ENCODE measurements at places on chromosomes 2 and 18. TPM values are rescaled to one million over a fixed set of nuclear protein-coding genes. Genes with fewer than 3 reads are reported as not detected.
A peak's percentile ranks its signal among the peaks of the same experiment; 100 is the strongest.

GRCh38 chr18:48553236-48553635 is 14.4 kb downstream of the CTIF start:
- no peak overlapping the region for H3K27ac ChIP-seq
- no peak for DNase-seq
- no peaks in the 10 kb centered on the region for H3K27me3 ChIP-seq

GRCh38 chr2:239644011-239644410 is 243.2 kb upstream of the HDAC4 start:
- no peak for DNase-seq

- no peak for DNase-seq
- H3K27ac ChIP-seq: no peak overlapping the region
- H3K4me3 ChIP-seq: no peak overlapping the region
- no peaks in the 10 kb centered on the region for H3K36me3 ChIP-seq
Observed at GRCh38 chr2:10294077-10294476, 8.6 kb upstream of the HPCAL1 start.

DNA sequence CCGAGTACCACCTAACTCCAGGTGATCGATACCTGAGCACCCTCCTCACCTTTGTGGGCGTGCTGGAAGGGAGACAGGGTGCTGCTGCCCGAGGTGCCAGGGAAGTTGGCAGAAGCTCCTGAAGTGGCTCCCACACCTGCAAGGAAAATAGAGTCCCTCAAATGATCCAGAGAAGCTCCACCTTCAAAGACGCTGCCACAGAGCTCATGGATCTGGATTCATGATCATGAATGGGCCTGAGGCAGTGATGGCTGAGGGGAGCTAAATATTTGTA is 76.5 kb downstream of the EDAR start:
- H3K4me3 ChIP-seq: no peak overlapping the region
- H3K36me3 ChIP-seq: no peaks in the 10 kb centered on the region

GRCh38 chr2:28325567-28326468 is 66.8 kb upstream of the FOSL2 start:
- H3K27me3 ChIP-seq: no peaks in the 10 kb centered on the region
- H3K36me3 ChIP-seq: no peaks in the 10 kb centered on the region
- DNase-seq: no peak
- H3K4me1 ChIP-seq: peaks cover 40% of the 10 kb centered on the region
- H3K27ac ChIP-seq: peak overlapping the region; percentile 32

- no peaks in the 10 kb centered on the region for H3K4me1 ChIP-seq
- no peaks in the 10 kb centered on the region for H3K27me3 ChIP-seq
- no peak for DNase-seq
- no peak overlapping the region for H3K4me3 ChIP-seq
Observed at GRCh38 chr2:95260028-95261023, 13.9 kb upstream of the PROM2 start.

- H3K4me3 ChIP-seq: no peak overlapping the region
- H3K27ac ChIP-seq: peak overlapping the region; percentile 31
- no peaks in the 10 kb centered on the region for H3K36me3 ChIP-seq
- no peaks in the 10 kb centered on the region for H3K4me1 ChIP-seq
- no peak for DNase-seq
Observed at GRCh38 chr18:43847164-43848091, 570.1 kb upstream of the SYT4 start.

- no peak overlapping the region for H3K4me3 ChIP-seq
- no peak overlapping the region for H3K27ac ChIP-seq
- no peaks in the 10 kb centered on the region for H3K27me3 ChIP-seq
- H3K36me3 ChIP-seq: no peaks in the 10 kb centered on the region
- DNase-seq: no peak
- H3K4me1 ChIP-seq: no peaks in the 10 kb centered on the region
Observed at GRCh38 chr2:30798536-30798991, 8.7 kb downstream of the CAPN13 start.

CNDP1 gene
- not detected for total RNA-seq
